Cardiac atrium fibroblast (primary cell): ENCODE measurements at places on chromosomes 16 and 17. TPM values are rescaled to one million over a fixed set of nuclear protein-coding genes. Genes with fewer than 3 reads are reported as not detected.

Gene SMIM5
- not detected in 2 replicates for total RNA-seq

Gene KCNJ16
- total RNA-seq, result not detected in 2 replicates

Gene EFNB3
- total RNA-seq, result 6.6 and 7.0 TPM in 2 replicates

Gene G6PC1
- total RNA-seq, result not detected in 2 replicates

Gene PTX4
- total RNA-seq, result not detected in 2 replicates
